ENCODE measurements at places on chromosomes 16 and 17.

- DNase-seq: no peak
Measured at GRCh38 chr16:58020628-58021521, 4.7 kb upstream of the MMP15 start.

DNA sequence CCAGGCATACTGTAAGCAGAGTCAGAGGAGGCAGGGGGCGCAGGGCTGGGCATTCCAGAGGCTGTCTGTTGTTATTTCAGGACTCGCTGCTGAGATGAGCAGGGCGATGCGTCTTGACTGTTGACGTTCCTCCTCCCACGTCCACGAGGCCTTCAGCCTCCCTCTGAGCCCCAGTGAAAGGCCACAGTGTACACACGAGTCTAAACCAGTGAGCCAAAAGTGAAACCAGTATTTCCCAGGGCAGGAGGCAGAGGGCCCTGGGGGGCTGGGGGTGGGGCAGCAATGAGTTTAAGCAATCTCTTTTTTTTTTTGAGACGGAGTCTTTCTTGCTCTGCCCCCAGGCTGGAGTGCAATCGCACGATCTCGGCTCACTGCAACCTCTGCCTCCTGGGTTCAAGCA, 21.5 kb downstream of the SMTNL2 start:
- DNase-seq: no peak

- no peak for DNase-seq
Measured at GRCh38 chr17:30517786-30518185, 40.6 kb downstream of the GOSR1 start.

GRCh38 chr17:18070861-18071340, 16.8 kb upstream of the DRG2 start:
- DNase-seq: no peak

- no peak for DNase-seq
Measured at GRCh38 chr17:64354824-64355535, 35.7 kb downstream of the PECAM1 start.

DNA sequence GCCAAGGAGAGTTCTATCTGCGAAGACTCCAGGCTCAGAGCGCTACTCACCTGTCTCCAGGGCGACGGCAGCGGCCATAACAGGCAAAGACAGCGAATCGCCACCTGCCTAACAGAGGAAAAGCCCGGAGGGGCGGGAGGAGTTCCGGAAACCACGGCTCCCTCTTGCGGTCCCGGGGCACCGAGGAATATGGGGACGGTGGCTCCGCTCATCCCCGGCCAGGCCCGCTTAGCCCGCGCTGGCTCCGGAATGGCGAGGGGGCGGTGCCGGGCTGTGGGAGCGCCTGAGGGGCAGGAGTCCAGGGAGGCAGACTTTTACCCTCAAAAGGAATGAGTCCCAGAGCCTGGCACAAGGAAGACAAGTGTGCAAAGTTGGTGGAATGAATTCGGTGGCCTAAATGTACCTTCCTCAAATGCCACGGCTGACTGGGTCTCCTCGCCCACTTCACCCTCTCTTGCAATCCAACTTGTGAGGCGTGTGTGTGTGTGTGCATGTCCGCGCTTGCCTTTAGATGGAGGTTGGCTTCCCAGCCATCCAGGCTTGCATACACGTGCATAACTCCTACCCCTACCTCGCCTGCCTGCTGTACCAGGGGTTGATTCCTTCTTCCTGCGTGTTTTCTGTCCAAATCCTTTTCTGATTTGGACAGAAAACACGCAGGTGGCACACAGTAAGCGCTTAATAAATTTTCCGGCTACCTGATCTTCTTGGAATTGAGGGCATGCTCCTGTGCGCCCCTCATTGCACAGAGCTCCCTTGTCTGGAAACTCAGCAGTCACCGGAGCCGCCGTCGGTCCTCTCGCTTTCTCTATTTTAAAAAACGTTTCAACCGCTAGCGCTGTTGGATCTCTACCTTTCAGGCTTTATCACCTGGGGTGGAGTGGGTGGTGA, 3.5 kb downstream of the C17orf100 start:
- DNase-seq: no peak

- DNase-seq: no peak
Measured at GRCh38 chr17:67488161-67488560, 111.1 kb downstream of the PITPNC1 start.

- DNase-seq: peak; percentile 73
Measured at GRCh38 chr16:3787924-3788661, 70.8 kb upstream of the TRAP1 start.
